ENCODE measurements at places on chromosomes 3 and 15.
A peak's percentile ranks its signal among the peaks of the same experiment; 100 is the strongest.

DNA sequence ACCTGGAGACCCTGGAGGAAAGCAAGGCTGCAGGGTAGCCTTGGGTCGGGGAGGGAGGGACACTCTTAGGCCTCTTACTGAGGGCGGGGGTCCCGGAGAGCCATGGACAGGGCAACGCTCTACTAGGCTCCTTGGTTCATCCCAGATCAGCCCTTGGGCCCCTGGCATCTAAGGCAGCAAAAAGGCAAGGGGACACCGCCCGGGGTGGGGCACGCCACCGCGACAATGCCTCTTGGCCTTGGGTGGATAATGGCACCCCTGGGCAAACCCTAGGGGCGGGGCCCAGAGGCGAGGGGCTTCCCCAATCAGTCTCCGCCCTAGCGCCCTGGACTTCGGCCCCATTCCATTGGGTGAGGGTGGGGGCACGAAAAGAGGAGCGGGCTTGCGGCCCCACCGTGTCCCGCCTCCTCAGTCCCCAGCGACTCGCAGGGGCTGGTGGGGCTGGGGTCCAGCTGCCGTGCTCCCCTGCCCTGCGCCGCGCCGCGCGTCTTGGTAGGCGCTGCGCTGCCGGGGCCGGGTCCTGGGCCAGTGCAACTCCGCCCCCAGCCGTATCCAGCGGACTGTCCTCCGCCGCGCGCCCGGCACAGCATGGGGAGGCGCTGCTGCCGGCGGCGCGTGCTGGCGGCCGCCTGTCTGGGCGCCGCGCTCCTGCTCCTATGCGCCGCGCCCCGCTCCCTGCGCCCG is at the start of gene CHST13:
Gene CHST13 (plus strand): TSS at position 411 of the 684 bp plus-strand sequence. CDS start 178 bp downstream, at position 589.
- DNase-seq, result no peak

GRCh38 chr15:47718497-47719437 is 1.5 kb downstream of the SEMA6D start:
- DNase-seq, result no peak

DNA sequence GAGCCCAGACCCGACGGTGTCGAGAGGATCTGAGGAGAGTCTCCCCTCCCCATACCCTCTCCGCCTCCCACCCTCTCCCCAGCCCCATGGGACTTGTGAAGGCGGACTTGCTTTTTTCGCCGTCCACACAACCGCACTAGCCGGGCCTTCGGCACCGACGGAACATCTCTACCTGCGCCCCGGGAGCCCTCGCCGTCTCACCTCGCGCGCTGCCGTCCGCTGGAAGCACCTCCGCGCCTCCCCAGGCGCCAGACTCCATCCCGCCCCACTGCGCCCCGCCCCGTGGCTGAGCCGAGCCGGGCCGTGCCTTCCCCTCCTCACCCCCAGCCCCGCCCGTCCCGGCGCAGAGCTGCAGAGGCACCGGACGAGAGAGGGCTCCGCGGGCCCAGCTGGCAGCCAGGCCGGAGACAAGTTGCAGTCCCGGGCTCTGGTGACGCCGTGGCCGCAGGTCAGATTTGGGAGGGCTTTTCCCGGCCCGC is at the start of the genes DUOX1 and DUOXA1:
Gene DUOX1 (plus strand): TSS at position 344 of the 479 bp plus-strand sequence. CDS start 1,973 bp downstream, outside the sequence.
Gene DUOXA1 (minus strand): TSS at position 229 of the 479 bp plus-strand sequence. CDS start 6,865 bp downstream, outside the sequence.
- no peak for DNase-seq

GRCh38 chr3:12980596-12981290 is 92.5 kb downstream of the IQSEC1 start:
- DNase-seq, result no peak

GRCh38 chr3:169404520-169404890 is 259.0 kb downstream of the MECOM start:
- DNase-seq, result no peak

DNA sequence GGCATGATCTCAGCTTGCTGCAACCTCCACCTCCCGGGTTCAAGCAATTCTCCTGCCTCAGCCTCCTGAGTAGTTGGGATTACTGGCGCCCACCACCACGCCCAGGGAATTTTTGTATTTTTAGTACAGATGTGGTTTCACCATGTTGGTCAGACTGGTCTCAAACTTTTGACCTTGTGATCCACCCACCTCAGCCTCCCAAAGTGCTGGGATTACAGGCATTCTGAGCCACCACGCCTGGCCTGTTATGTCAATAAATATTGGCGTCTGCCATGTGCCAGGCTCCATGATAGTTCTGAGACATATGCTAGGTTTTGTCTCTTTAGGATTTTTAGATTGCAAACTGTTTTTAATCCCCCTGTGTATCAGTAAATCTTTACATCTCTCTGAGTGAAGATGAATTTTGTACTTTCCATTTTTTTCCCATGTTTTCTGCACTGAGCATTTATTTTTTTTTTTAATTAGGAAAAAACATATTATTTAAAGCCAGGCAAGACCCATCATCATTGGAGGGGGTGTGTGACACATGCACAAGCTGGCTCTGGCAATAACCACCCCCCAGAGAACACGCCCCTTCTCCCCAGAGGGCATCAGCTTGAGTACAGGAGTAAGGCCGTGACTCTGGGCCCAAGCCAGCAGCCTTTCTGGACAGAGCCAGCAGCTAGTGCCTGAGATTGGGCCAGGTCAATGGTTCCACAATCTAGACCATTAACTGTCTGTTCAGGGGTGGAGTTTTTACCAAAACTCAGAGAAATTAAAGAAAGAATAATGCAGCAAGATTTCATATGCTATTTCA is 51.0 kb upstream of the ATP1B3 start:
- no peak for DNase-seq

GRCh38 chr3:153259956-153260355 is 97.9 kb downstream of the RAP2B start:
- no peak for DNase-seq

DNA sequence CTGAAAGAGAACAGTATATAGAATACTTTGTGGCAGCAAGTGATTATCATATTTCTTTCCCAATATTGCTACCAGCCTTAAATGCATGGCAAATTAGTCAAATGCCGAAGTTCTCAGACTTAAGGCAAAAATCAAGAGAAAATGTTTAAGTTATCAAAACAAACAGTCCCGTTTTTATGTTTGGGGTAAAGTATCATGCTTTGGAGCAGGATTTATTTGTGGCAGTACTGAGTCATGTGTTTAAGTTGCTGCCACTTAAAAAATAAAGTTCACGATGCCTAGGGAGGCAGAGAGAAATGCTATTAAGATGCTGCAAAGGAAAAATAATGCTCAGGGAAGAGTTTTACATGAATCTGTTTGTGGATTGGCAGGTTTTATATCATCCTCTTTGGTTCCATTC is 417.4 kb upstream of the MDFIC2 start:
- no peak for DNase-seq

DNA sequence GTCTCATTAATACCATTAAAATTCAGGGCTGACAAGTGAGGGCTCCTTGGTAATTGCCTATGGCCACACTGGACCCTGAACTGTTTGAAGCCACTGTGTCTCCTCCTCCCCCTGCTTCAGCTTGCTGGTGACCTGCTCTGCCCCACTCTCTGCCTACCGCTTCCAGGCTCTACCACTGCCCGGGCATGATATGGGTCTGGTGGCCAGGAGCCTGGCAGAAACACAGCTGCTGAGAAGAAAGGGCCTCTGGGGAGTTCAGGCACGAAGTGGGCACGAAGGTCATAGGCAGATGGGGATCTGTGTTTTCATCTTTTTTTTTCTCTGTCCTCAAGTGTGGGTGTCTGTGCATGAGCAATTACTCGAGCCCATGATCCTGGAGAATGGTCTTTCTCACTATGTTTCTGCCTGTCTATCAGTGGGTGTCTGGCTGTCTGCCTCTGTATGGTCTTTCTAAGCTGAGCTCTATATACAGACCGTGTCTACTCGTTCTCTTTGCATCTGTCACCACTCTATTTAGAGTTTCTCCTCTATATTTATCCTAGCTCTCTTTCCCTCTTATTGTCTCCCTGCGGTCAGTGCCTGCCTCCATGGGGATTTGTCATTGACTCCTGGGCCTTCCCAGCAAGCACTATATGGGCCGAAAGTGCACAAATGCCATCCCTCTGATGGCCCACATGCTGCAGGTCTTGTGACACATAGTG is 42.1 kb upstream of the EPHB1 start:
- peak; percentile 60 for DNase-seq

GRCh38 chr3:94896994-94897393 is 834.1 kb downstream of the NSUN3 start:
- DNase-seq, result no peak

GRCh38 chr15:55124616-55125015 is 72.1 kb downstream of the RSL24D1 start:
- no peak for DNase-seq
